ENCODE measurements at places on chromosomes 3 and 15.
A peak's percentile ranks its signal among the peaks of the same experiment; 100 is the strongest.

DNA sequence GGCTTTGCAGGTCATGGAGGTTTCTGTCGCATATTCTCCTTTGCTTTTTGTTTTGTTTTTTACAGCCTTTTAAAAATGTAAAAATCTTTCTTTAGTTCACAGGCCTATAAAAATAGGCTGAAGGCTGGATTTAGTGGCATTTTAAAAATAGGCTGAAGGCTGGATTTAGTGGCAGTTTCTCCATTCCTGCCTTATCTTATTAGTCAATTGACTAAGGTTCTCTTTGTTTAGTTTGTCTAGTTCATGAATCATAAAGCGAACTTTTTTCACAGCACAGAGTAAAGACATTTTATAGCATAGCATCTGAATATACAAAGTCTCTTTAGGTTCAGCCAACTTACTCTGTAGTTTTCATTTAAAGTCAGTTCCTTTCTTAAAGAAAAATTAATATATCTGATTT, 31.4 kb downstream of the AP4E1 start:
- peak; percentile 4 for DNase-seq

DNA sequence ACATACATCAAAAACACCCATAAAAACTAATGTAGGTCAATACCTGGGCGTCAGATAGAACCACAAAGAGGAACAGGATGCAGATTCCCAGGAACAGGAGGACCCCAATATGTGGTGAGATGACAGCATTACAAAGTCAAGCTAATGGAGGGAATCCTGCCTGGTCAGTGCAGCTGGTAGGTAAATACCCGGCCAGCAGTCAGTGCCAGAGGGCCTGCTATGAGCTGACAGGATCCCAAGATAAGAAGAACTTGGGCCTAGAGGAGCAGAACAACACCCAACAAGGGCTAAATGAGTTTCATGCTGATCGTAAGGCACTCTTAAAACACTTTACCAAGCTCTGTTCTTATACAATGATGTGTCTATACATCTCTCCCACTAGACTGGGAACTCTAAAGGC, 61.2 kb upstream of the KCNMB2 start:
- no peak for DNase-seq

GRCh38 chr15:29090617-29091466, 178.8 kb downstream of the NSMCE3 start:
- peak; percentile 17 for DNase-seq

- no peak for DNase-seq
Observed at GRCh38 chr3:47227678-47228077, 54.9 kb downstream of the KIF9 start.

DNA sequence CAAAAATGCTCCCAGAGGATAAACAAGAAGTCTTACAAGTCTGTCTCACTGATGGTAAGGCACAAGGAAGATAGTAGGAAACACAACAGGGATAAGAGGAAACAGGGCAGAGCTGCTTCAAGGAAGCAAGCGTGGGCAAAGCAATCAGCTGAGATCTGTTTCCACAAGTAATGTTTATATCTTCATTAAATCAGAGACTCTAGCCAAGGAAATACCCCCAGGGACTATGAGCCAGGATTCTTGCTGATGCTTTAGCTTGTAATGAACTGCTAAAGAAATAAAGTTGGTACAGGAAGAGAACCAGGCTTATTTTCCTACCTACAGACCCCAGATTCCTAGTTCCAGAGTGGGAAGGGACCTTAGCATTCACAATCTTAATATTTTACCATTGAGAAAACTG, 112.7 kb upstream of the C3orf80 start:
- peak; percentile 13 for DNase-seq

DNA sequence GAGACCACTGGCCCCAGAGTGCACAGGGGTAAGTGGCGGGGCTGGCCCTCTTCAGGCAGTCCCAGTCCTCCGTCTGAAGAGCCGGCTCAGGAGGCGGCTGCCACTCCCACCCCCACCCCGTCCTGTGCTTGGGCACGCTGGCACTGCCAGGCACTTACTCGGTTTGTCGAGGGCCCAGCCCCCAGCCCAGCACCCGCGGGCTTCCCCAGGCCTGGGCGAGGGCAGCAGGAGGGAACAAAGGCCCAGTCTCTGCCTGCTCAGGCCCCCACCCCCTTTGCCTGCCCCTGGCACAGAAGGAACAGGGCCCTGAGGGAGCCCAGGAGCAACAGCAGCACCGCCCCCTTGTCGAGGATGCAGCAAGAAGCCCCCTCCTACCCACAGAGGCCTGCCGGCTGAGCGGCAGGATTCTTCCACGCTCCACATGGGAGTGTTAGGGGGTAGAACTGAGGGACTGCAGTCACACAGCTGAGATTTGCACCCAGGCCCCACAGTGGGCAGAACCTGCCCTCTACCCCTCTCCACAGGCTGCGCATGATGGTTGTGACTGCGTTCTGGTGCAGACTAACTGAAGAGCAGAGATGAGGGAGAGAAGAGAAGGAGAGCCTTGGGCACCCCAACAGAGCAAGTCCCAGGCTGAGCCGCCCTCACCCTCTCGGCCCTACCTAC, 8.9 kb downstream of the DUSP7 start:
- peak; percentile 94 for DNase-seq

DNA sequence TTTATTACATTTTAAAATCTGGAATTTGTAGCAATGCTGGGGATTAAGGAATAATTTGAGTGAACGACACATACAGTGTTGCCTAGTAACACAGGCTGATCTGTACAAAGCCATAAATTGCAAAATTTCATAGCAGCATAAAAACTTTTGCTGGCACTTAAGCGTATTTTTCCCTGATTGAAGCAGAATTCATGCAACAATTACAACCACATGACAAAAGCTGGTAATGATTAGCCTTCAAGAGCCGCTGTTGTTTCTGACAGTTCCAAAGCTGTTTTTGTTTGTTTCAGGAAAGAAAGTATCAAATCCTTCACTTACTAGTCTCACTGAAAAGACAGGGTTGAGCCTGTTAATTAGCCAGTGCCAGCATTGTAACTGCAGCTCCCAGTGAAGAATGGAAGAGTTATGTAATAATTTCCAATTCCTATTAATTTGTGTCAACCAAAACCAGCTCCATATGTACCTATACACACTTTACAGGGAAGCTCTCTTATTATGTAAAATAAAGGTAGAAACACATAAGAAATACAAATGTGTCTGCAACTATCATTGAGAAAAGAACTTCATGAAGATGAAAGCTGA, 60.7 kb downstream of the AGTR1 start:
- no peak for DNase-seq

- no peak for DNase-seq
Observed at GRCh38 chr15:77633913-77634265, 1.2 kb upstream of the LINGO1 start.

- DNase-seq, result no peak
Observed at GRCh38 chr3:16174026-16174355, 489 bp upstream of the GALNT15 start.

GRCh38 chr3:68874551-68875348, 57.6 kb downstream of the TAFA4 start:
- no peak for DNase-seq

- DNase-seq, result peak; percentile 35
Observed at GRCh38 chr15:45112591-45113379, 1.2 kb downstream of the DUOX2 start.

DNA sequence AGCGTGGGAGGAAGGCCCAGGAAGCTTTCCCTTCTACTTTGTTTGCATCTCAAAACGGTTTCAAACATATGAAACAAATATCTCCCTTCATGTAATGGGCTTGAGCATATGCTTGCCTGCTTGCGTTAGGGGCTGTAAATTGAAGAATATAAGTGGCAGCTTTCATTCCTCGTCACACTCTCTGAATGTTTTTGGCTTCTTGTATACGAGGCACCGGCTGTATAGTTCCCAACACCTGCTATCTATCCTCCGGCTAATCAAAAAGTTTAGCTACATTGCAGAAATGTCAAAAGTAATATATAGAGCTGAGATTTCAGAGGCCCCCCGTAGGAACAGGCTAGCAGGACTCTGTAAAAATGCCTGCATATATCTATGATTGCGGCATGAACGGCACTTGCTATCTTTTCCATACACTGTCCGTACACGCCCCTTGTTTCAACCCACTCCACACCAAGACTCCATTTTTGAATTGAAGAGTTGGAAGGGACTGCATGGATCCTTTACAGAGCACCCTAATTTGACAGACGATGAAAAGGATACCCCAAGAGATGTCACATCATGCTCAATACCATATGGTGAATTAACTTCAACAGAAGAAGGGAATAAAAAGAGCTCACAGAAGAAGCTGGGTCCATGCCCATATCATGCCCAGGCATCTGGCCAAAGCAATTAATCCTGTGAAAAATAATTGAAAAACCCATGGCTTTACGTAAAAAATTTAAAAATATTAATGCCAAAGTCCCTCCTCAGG, 2.5 kb downstream of the MASP1 start:
- DNase-seq, result no peak

DNA sequence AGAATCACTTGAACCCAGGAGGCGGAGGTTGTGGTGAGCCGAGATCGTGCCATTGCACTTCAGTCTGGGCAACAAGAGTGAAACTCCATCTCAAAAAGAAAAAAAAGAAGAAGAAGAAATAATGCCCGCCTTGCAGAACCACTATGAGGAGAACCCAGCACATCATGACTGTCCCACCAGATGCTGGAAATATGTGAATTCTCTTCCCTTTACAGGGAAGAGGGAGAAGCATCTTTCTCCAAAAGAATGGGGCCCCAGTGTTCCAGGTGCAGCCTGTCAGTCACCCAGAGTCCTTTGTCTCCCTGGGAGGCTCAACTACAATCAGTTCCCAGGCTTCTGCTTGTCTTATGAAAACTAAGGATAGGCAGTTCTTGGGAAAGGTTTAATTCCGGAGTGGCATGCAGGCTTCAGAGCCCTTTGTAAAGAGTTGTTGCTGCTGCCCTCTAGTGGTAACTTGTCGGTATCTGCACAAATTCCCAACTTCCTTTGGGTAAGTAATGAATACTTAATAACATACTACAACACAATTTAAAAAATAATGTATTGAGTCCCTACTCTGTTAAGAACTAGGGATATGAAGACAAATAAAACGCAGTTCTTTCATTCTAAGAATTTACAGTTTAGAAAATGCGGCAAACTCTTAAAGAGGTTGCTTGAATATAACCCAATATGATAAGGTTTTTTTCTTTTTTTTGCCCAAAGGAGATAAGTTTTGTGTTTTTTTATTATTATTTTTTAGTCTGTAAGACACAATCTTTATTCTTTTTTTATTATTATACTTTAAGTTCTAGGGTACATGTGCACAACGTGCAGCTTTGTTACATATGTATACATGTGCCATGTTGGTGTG, 18.6 kb upstream of the TICRR start:
- peak; percentile 87 for DNase-seq

DNA sequence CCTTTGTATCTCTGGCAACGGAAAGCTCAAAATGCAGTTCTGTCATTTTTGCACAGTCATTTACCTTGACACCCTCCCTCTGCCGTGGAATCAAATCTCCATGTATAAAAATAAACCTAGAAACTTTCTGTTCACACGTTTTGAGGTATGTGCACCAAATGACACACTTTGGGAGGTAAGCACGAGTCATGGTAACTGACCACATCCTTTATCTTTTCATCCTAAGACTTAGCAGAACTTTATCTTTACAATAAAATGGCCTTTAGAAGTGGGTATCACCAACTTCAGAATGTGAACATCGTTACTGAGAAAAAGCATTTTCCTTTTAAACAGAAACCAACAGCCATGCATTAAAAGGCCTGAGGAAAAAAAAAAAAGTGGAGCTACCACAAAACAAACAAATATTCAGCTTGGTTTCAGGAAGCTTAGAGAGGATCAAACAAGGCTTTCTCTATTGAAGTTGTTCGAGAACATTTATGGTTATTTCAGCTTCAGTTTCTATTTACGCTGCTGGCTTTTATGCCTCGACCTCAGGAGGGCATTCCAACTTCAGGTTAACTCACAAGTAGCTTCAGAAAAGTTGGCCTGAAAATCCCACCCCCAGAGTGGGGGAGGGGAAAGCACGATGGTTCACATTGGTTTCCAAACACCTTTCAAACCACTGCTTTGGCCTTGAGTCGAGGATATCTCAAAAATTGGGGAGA, 171.1 kb upstream of the ICE2 start:
- no peak for DNase-seq

DNA sequence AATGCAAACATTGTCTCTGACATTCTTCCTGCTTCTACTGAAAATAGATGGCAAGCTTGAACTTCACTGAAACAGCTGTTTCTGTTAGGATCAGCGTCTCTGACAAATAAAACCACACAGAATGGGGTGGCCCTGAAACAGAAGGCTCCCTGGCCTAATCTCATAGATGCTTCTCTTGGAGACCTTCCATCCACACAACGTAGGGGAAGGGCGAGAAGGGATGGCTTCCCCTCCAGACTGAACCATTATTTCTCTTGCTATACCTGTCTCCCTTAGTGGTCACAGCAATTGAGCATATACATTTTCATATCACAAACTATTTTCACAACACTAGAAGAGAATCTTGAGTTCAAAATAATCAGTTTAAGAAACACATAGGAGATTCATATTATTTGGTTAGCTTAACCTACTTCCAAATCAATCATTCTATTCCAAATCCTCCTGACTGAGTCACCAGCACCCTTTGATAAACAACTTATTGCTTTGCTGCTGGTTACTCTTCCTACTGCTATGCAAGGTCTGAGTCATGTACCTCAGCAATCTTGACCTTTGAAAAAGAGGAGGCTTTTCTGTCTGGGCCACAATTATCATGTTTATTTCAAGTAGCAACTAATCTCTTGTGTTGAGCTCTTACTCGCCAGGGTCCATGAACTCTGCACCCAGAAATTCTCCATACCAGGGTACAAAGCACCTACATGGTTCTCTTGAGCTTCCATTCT, 45.5 kb downstream of the CBLB start:
- DNase-seq, result peak; percentile 91

GRCh38 chr15:25987638-25988037, 124.5 kb upstream of the ATP10A start:
- no peak for DNase-seq

DNA sequence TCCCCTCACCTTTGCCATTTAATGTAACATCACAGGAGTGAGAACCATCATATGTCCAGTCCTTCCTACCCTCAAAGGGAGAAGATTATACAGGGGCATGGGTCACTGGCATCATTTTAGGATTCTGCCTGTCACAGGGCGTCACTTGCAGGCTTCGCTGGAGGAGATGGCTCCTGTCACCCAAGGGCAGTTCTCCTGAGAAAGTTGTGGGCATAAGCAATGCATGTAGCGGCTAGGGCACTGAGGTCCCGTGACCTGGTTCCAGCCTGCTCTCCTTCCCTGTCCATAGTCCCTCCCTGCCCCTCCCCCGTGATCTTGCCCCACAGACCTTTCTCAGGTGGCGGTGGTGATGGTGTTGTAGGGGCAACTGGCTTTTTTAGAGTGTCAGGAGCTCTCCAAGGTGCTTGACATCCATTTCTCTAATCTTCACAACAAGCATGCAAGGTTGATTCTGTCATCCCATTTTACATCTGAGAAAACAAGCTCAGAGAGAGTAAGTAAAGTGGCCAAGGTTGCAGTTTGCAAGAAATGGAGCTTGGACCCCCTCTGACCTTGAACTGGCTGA, 241.5 kb upstream of the CTDSPL start:
- DNase-seq, result no peak

GRCh38 chr3:157363393-157363792, 73.3 kb upstream of the PTX3 start:
- no peak for DNase-seq

GRCh38 chr3:139301183-139301582, 42.6 kb upstream of the MRPS22 start:
- DNase-seq, result no peak

- no peak for DNase-seq
Observed at GRCh38 chr3:100277255-100277800, 16.5 kb downstream of the TBC1D23 start.

All from epithelial cell of esophagus (primary cell).